Caudate nucleus (tissue), 63 donors: ENCODE measurements at places on chromosomes 12 and 14.

GRCh38 chr12:81150382-81150781 lies 72.5 kb downstream of the ACSS3 start:
- DNase-seq, result no peak

DNA sequence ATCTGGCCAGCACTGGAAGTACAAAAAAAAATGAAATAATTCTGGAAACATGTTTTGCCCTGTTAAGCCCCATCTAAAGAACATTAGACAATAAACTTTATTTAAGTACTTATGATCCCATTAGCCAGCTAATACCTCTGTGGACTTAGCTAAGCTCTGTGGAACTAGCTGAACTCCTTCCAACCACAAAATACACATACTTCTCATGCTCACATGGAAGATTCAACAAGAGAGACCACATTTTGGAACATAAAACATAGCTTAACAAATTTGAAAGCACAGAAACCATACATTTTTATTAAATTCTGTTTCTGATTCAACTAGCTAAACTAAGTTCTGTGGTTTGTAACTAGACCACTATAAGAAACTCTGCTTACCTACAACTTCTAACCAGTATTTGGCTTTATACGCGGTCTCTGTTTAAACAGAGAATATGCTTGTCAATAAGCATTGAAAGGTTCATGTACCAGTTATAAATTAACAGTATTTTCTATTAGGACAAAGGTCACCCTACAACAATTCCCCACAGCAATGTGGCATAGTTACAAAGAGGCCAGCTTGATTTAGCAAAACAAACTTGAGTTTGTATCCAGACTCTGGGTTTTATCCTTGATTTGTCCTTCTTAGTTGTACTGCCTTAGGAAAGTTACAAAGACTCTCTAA lies 300.1 kb downstream of the C12orf50 start:
- no peak for DNase-seq

GRCh38 chr14:31834616-31835015 lies 242.5 kb upstream of the ARHGAP5 start:
- DNase-seq, result no peak

- no peak for DNase-seq
Measured at GRCh38 chr14:22417914-22418313, 171.1 kb downstream of the DAD1 start.

GRCh38 chr12:132148368-132149045 lies 4.2 kb downstream of the NOC4L start:
- no peak for DNase-seq

DNA sequence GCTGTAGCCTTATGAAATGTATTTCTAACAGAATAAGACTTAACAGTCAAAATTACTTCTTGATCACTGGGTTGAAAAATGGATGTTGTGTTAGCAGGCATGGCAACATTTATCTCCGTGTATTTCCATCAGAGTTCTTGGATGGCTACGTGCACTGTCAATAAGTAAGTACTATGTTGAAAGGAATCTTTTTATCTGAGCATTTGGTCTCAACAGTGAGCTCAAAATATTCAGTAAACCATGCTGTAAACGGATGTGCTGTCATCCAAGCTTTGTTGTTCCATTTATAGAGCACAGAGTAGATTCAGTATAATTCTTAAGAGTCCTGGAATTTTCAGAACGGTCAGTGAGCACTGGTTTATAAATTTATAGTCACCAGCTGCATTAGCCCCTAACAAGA lies 15.5 kb downstream of the SCAF11 start:
- DNase-seq, result no peak

DNA sequence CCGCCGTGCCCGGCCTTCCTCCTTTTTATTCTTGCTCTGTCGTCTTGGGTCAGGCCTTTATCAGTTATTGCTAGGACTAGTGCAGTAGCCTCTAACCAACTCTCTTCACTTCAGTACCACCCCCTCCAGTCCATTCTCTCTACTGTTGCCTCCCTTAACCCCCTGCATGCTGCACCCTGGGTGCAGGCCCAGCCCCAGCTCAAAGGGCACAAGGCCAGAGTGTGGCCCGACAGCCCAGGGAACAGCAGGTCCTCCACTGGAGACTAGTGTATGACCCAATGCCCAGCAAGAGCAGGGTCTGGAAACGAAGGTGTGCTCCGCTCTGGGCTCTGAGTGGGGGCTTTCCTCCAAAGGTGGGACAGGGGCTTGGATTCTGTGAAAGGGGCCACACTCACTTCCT lies 30.0 kb upstream of the RFLNA start:
- DNase-seq, result no peak

DNA sequence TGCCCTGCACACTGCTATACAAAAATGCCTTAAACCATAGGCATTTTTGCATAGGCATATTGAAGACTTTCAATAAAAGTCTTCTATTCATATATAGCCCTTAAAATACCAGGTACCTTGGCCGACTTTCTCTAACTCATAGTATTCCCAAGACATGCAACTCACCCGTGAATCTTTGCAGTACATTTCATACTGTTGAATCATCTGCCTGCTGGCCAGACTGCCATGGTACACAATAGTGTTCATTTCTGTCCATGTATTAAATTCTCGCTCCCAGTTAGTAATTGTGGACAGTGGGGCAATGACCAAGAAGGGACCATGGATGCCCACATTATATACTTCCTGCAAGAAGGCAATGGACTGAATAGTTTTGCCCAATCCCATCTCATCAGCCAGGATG lies 24.3 kb upstream of the SUPT16H start:
- DNase-seq, result no peak

DNA sequence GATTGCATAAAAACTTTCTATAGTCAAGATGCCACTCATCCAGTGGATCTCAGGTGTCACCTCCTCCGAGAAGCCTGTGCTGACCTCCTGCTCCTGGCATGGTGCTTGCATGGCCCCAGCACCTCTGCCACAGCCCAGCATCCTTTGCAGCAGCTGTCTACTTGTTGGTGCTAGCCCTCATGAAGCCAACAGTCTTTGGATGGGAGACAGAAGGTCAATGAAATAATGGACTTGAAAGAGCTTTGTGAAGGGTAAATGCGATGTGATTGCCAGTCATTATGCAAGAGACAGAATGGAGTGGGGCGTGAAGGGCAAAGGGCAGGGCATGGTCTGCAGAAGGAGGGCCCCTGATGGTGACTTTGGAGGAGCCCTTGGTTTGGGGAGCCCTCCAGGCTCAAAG lies 63.0 kb upstream of the CLMN start:
- no peak for DNase-seq

DNA sequence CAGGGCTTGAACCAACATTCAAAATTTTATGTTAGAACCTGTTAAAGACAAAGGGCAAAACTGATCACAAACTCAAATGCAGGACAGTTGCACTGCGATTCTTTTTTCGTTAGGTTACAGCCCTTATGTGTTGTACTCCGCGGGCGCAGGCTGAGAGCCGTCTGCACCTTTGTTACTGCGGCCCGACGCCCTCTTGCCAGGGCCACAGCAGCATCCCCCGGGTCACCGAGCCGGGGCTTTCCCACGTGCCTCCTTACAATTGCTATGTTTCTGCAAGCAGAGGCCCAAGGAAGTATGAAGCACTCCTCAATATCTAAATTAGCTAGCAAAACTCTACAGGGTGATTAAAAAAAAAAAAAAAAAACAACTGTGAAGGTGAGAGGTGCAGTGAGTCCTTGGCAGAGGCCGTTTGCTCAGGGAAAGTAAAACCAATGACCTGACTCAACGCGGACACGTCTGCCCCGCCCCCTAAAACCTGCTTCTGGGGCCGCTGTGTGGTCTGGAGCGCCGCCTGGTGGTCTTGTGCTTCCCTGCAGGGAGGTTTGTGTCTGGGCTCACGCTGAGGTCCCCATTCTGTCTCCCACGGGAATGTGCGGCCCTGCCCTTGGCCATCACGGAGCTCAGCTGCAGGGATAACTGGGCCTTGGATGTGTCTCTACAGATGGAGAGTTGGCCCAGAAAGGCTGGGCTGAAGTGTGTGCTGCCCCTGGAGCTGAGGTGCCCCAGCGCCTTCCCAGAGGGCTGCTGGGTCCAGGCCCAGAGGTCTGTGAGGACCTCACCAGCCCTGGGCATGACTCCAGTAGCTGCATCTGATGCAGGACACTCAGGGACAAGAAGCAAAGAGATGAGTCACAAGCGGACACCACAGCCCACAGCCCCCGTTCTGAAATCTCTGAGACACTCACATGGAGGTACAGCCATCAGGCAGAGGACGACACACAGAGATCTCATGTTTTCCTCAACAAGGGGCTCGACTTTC lies 418.5 kb downstream of the TMEM121 start:
- no peak for DNase-seq

- DNase-seq, result no peak
Measured at GRCh38 chr12:127909041-127909440, 357.9 kb upstream of the TMEM132C start.

- DNase-seq, result no peak
Measured at GRCh38 chr12:73221836-73222235, 949.7 kb downstream of the TRHDE start.

DNA sequence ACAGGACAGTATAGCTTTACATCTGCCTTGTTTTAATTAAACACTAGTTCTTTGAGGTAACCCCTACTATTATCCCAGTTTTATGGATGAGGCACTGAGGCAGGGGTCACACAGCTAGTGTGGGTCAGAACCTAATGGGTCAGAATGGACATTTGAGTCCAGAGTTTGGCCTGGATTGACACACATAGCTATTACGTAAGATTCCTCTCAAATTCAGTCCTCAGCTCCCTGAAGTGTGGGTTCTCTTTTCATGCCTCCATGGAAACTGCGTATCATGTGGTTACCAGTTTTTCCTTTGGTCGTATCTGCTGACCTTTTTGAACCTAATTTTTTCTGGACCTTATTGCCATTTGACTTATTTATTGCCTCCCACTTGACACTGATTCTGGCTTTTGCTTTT lies 40.4 kb downstream of the PSEN1 start:
- no peak for DNase-seq

DNA sequence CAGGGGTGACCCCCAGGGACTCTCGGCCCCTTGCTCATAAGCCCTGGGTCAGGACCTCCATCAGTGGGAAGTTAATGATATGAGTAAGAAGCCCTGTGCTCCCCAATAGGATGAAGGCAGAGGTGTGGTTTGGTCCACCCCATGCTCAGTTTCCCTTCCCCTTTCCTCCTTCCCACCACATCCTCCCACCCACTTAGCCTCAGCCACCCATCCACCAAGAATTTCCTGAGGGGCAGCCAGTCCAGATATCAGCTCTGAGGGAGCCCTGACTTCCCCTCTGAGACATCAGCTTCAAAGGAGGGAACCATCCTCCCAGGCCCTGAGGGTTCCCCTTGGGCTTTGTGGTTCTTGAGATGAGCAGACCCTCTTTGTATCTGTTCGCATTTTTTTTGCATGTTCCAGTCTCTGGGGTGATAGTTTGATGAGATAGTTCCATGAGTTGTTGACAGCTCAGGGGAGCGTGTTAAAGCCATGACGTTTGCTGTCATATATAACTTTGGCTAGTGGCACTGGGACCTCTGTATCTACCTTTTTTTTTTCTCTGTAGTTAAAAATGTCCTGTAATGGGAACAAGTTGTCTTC lies 71.2 kb downstream of the LGMN start:
- no peak for DNase-seq

DNA sequence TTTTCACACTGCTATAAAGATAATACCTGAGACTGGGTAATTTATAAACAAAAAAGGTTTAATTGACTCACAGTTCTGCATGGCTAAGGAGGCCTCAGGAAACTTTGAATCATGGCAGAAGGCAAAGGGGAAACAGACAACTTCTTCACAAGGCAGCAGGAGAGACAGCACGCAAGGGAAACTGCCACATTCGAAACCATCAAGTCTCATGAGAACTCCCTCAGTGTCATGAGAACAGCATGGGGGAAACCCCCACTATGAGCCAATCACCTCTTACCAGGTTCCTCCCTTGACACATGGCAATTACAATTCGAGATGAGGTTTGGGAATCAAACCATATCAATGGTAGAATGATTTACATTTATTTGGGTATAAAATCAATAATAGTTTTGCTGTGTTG lies 558.5 kb downstream of the TMTC2 start:
- no peak for DNase-seq

GRCh38 chr12:42468921-42469320 lies 120.6 kb downstream of the PRICKLE1 start:
- no peak for DNase-seq

DNA sequence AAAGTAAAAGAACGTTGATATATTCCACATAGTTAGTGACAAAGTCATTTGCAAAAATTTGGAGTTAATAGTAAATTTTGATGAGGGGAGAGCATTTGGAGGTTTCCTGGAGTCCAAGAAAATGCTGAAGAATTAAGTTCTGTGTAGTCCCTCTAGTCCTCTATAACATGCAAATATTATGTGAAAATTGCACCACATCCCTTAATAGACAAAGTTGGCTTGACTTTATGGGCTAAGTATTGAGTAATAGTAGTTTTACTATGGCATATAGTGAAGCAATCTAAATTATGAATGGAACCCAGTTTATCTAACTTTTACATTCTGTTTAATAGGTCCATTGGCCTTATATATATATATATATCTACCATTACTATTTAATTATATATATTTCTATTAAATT lies 66.4 kb upstream of the DCN start:
- no peak for DNase-seq

GRCh38 chr12:82757656-82758055 lies 71.0 kb downstream of the TMTC2 start:
- no peak for DNase-seq

GRCh38 chr12:1820191-1820895 lies at the start of gene LRTM2:
Gene LRTM2 (plus strand): TSS chr12:1820565. CDS start chr12:1828149, 7,584 bp downstream.
- no peak for DNase-seq

- no peak for DNase-seq
Measured at GRCh38 chr14:38063711-38064320, 143.9 kb upstream of the SSTR1 start.

DNA sequence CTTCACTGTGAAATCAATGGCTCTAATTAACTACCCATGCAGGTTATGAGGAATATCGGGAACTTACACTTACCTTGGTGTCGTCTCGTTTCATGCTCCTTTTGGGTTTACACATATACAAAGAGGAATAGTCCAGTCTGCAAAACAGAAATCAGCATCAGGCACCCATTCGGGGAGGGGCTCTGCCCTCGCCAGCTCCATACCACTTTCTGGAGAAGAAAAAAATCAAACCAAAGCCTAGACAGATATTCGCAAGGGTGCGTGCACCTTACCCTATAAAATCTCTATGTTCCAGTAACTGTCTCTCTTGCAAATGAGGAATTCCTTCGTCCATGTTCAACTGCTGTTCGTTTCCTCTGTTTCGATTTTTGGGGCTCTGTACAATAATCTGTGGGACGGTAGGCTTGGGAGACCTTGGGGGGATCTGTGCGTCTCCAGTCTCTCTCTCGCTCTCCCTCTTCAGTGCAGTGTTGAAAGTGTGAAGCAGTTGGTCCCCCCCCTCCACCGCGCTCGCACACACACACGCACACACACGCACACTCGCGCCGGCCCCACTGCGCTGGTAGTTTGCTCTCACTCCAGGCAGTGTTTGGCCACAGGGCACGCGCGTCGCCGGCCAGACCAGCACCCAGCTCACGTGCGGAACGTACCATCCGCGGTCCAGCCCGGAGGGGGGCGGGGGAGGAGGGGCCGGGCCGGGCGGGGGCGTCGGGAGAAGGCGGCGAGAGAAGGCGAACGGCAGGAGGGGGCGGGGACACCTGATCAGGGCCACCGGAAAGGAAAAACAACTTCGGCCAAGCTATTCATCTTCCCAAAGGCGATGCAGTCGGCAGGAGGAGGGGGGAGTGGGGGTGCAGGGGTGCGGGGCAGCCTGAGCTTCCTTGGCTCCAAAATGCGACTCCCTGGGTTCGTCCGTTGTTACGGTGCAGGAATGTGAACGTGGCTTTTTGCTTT lies at the start of gene BHLHE41:
Gene BHLHE41, minus strand, starts transcription at position 592 of the 954 bp plus-strand sequence. Its CDS starts 258 bp downstream, at position 334.
- DNase-seq, result peak; percentile 83
